ENCODE measurements at places on chromosomes 6 and 20. TPM values are rescaled to one million over a fixed set of nuclear protein-coding genes. Genes with fewer than 3 reads are reported as not detected.

Gene KCNQ5
- total RNA-seq, result 29.1 TPM

Gene EXOC2
- total RNA-seq, result 26.6 TPM

Gene ORC3
- 50.9 TPM for total RNA-seq

Gene VARS1
- total RNA-seq, result 43.0 TPM

Gene SLC16A10
- 1.6 TPM for total RNA-seq

Gene ABHD16B
- total RNA-seq, result not detected

Gene BFSP1
- total RNA-seq, result not detected

Gene RSPO3
- total RNA-seq, result not detected

Gene HIVEP2
- 1.3 TPM for total RNA-seq

- no peak for DNase-seq
- no peaks in the 10 kb centered on the region for H3K4me1 ChIP-seq
- H3K4me3 ChIP-seq, result no peak overlapping the region
- no peak overlapping the region for H3K27ac ChIP-seq
- no peaks in the 10 kb centered on the region for H3K27me3 ChIP-seq
- no peaks in the 10 kb centered on the region for H3K36me3 ChIP-seq
These were observed 105.5 kb upstream of the BACH2 start for GRCh38 chr6:90401933-90402830.

DNA sequence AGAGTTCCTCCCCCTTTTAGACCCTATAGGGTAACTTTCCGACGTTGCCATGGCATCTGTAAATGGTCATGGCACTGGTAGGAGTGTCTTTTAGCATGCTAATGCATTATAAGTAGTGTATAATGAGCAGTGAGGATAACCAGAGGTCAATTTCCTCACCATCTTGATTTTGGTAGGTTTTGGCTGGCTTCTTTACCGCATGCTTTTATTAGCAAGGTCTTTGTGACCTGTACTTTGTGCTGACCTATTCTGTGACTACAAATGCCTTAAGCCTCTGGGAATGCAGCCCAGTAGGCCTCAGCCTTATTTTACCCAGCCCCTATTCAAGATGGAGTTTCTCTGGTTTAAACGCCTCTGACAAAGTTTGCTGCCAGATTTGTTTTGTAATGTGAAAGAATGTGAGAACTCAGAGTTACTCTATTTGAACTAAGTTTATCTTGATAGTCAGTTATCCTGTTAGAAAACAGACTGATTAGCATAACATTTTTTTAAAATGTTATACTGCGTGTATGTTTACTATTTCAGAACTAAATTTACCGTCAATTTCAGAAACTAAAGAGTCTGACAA is 111.3 kb upstream of the PRSS16 start:
- no peak overlapping the region for H3K27ac ChIP-seq
- H3K4me1 ChIP-seq, result peaks cover 47% of the 10 kb centered on the region
- 0 out of 2 replicates have a peak, but pooled peaks cover 5% of the 10 kb centered on the region for H3K36me3 ChIP-seq
- H3K4me3 ChIP-seq, result no peak overlapping the region
- DNase-seq, result no peak

- peak; percentile 78 for DNase-seq
- H3K4me1 ChIP-seq, result peaks cover 44% of the 10 kb centered on the region
- H3K4me3 ChIP-seq, result peak within 1 kb of the TSS; percentile 93
- H3K27ac ChIP-seq, result peak within 1 kb of the TSS; percentile 77
- H3K36me3 ChIP-seq, result peaks cover 5% of the 10 kb centered on the region
These were observed at the start of gene STXBP5 for GRCh38 chr6:147204060-147204785. Gene STXBP5 (plus strand): TSS chr6:147204417. CDS start chr6:147204533, 116 bp downstream.

GRCh38 chr6:133983099-133983939 is 30.3 kb downstream of the TBPL1 start:
- no peak overlapping the region for H3K27ac ChIP-seq
- no peak overlapping the region for H3K4me3 ChIP-seq
- DNase-seq, result no peak
- H3K27me3 ChIP-seq, result no peaks in the 10 kb centered on the region
- peaks cover 7% of the 10 kb centered on the region for H3K4me1 ChIP-seq
- H3K36me3 ChIP-seq, result peaks cover 62% of the 10 kb centered on the region

DNA sequence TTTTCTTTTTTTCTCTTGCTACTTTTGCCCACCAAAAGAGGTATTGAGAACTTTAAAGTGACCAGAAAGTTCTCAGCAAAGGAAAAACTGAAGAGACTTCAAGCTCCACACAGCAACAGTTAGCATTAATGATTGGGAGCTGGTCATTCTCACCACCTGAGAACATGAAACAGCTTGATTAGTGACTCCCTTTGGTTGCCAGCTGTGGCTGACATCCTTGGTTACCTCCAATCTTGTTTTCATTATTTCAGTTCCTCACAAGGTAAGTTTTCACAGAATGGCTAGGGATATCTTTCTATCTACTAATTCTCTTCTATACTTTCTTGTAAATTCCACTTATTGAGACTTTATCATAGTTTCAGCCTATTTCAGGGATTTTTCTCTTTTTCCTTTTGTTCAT is 427.9 kb downstream of the QKI start:
- H3K36me3 ChIP-seq, result no peaks in the 10 kb centered on the region
- no peak overlapping the region for H3K4me3 ChIP-seq
- H3K4me1 ChIP-seq, result no peaks in the 10 kb centered on the region
- no peaks in the 10 kb centered on the region for H3K27me3 ChIP-seq
- no peak for DNase-seq

- no peaks in the 10 kb centered on the region for H3K36me3 ChIP-seq
- no peaks in the 10 kb centered on the region for H3K27me3 ChIP-seq
These were observed 21.8 kb downstream of the SYNDIG1 start for GRCh38 chr20:24491041-24491756.

GRCh38 chr6:24566020-24566767 is 71.4 kb downstream of the ALDH5A1 start:
- no peak overlapping the region for H3K27ac ChIP-seq
- H3K4me3 ChIP-seq, result no peak overlapping the region
- H3K27me3 ChIP-seq, result no peaks in the 10 kb centered on the region
- no peaks in the 10 kb centered on the region for H3K36me3 ChIP-seq
- no peak for DNase-seq

DNA sequence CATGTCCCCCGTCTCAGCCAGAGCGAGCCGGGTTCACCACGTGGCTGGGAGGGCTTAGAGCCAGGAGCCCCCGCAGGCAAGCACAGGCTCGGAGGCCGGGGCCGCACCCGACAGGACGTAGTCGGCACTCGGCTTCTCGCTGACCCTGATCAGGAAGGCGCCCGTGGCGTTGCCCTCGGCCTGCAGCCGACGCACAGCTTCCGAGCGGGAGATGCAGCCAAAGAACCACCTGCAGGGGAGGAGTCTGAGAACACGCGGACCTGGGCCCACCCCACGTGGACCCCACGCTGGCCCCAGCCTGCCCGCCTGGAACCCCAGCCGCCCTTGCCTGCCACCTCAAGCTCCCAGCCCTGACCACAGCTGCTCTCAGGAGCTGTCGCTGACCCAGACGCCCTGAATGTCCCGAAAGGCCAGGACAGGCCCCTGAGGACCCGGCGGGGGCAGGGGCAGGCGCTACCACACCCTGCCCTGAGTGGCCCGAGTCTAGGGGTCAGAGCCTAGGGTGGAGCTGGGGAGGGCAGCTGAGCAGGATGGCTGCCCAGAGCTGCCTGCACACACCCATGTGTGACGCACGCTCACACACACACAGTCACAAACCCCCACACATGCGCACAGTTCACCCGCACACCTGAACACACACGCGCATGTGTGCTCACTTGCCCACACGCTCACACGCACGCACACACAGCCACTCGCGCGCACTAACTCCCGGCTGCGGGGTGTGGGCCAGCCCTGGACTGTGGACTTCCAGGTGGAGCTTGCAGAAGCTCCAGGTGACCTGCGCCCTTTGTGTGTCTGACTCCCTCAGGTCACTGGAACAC is 2.1 kb downstream of the PTK6 start:
- H3K36me3 ChIP-seq, result no peaks in the 10 kb centered on the region
- no peak overlapping the region for H3K27ac ChIP-seq
- no peak overlapping the region for H3K4me3 ChIP-seq
- no peaks in the 10 kb centered on the region for H3K27me3 ChIP-seq
- peaks cover 23% of the 10 kb centered on the region for H3K4me1 ChIP-seq

DNA sequence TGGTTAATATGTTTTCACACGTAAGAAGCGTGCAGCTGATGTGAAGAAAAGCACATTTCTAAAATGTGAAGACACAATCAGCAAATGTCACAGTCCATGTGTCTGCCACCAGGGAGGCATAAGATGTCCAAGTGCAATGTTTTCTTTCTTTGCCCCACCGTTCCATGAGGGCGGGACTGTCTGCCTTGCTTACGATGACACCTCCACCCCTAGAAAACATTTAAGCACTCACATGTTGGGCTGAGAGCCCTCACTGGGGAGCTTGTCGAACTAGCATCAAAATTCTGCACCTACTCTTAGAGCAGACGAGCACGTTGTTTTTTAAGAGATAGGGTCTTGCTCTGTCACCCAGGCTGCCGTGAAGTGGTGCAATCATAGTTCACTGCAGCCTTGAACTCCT is 57.6 kb downstream of the PSMG4 start:
- DNase-seq, result no peak
- H3K4me3 ChIP-seq, result no peak overlapping the region
- H3K4me1 ChIP-seq, result no peaks in the 10 kb centered on the region
- H3K27me3 ChIP-seq, result no peaks in the 10 kb centered on the region

GRCh38 chr6:32761072-32761471 is 2.3 kb downstream of the HLA-DQB2 start:
- no peak for DNase-seq
- H3K36me3 ChIP-seq, result no peaks in the 10 kb centered on the region
- no peaks in the 10 kb centered on the region for H3K27me3 ChIP-seq
- H3K27ac ChIP-seq, result no peak overlapping the region

DNA sequence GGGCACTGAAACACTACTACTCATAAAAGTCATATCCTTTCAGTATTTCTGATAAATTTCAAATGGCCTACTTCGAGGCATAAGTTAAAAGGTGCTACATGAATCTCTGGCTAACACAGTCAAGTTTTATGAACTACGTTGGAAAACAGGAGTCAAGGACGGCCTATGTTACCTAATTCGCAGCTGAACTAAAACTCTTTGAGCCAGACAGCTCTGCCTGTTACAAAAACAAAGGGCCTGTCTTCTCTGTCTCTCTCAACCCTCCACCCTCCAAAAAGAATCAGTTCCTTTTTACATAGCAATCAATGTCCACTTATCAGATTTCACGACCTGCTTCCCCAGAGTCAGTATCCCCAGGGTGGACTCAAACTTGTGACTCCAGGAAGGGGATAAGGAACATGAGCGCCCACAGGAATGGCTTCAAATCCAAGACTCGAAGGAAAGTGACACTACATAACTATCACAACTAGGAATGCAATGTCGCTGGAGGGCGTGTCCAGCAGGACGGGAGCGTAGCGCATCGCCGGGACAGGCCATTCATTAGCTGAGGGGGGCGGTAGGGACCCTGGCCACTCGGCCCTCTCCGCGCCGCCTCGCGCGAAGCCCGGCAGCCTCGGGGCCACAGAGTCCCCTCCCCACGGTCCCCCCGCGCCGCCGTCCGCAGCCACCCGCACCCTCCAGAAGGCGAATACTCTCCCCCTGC is 591 bp downstream of the IBTK start:
- peak overlapping the region; percentile 85 for H3K4me3 ChIP-seq
- peaks cover 22% of the 10 kb centered on the region for H3K36me3 ChIP-seq
- no peaks in the 10 kb centered on the region for H3K27me3 ChIP-seq
- H3K4me1 ChIP-seq, result peaks cover 22% of the 10 kb centered on the region

- no peak overlapping the region for H3K27ac ChIP-seq
- DNase-seq, result no peak
- no peaks in the 10 kb centered on the region for H3K36me3 ChIP-seq
- no peaks in the 10 kb centered on the region for H3K27me3 ChIP-seq
These were observed 193.6 kb downstream of the NKAIN2 start for GRCh38 chr6:123997223-123997622.

- H3K4me3 ChIP-seq, result no peak overlapping the region
- DNase-seq, result no peak
- H3K4me1 ChIP-seq, result no peaks in the 10 kb centered on the region
- no peaks in the 10 kb centered on the region for H3K27me3 ChIP-seq
- no peak overlapping the region for H3K27ac ChIP-seq
These were observed 56.0 kb downstream of the TGM2 start for GRCh38 chr20:38108986-38109541.

GRCh38 chr6:66210964-66211363 is 503.9 kb upstream of the EYS start:
- H3K27ac ChIP-seq, result no peak overlapping the region
- H3K4me1 ChIP-seq, result no peaks in the 10 kb centered on the region
- no peaks in the 10 kb centered on the region for H3K36me3 ChIP-seq
- no peaks in the 10 kb centered on the region for H3K27me3 ChIP-seq
- no peak overlapping the region for H3K4me3 ChIP-seq

DNA sequence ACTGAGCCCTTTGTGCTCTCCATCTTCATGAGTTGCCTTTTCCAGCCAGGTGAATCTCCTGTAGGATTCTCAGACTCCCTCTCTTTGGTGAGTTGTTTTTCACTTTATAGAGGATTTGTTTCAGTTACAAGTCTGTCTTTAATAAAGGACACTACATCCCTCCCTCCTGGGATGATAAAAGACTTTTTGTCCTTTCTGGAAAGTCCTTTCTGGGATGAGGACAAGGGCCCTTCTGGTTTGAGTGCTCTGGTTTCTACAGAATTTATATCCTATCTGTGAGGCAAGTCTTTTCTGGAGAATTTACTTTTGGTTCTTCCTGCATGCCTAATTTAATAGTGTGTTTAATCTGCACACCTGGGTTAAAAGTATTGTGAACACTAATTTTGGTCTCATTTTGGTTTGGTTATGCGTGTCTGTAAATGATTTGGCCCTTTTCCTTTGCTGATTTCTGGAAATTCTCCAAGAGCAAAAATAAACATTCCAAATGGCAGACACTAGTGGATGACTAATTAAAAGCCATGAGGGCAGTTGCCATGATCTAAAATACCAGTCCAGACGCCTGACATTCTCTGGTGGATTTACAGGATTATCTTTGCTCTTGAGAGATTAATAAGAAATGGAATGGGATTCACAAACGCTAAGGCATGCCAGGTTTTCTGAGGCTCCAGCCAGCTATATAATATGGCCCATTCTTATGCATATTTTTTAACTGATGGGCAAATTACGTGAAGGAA is 44.8 kb downstream of the TCP11 start:
- H3K27ac ChIP-seq, result no peak overlapping the region
- H3K4me3 ChIP-seq, result no peak overlapping the region
- H3K36me3 ChIP-seq, result no peaks in the 10 kb centered on the region
- no peaks in the 10 kb centered on the region for H3K4me1 ChIP-seq
- DNase-seq, result no peak

DNA sequence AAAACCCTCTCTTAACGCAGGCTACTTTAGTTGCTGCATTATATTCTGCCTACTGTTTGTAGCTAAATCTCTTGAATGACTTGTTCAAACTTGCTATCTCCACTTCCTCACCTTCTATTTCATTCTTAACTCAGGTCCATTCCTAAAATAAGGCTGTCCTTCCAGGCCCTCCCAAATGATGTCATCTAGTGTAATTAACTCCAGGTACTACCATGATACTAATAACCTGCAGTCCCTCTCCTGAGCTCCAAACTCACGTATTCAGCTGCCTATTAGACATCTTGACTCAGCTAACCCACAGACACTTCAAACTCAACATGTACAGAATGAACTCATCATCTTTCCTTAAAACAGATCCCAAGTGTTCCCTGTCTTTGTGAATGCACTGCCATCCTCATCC is 10.5 kb upstream of the TOP1 start:
- no peak for DNase-seq
- no peaks in the 10 kb centered on the region for H3K27me3 ChIP-seq
- no peak overlapping the region for H3K27ac ChIP-seq
- no peak overlapping the region for H3K4me3 ChIP-seq
- H3K36me3 ChIP-seq, result no peaks in the 10 kb centered on the region

All from Karpas-422 (cell line).